ENCODE measurements at places on chromosomes 2 and 18. TPM values are rescaled to one million over a fixed set of nuclear protein-coding genes. Genes with fewer than 3 reads are reported as not detected.

The VIL1 gene
- total RNA-seq, result not detected

DNA sequence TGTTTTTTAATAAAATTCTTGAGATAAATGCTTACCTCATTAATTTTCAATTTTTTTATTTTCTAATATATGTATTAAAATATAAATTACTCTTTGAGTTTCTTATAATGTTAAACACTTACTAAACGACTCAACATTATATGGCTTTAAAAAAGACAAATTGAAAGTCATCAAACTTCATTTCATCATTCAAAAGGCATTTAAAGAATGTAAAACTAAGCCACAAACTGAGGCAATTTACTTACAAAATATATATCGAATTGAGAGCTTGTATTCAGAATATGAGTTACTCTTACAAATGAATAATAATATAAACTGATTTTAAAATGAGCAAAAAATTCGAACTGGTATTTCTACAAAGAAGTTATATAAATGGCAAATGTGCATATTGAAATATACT is 1262.2 kb upstream of the PIK3C3 start:
- no peak for DNase-seq

GRCh38 chr2:65366595-65367125 is 65.7 kb downstream of the SPRED2 start:
- no peak for DNase-seq

GRCh38 chr18:22296304-22296703 is 121.4 kb downstream of the CTAGE1 start:
- DNase-seq, result no peak

- no peak for DNase-seq
Measured at GRCh38 chr2:46362667-46363012, 65.4 kb downstream of the EPAS1 start.
